ENCODE measurements at places on chromosomes 13 and 19. TPM values are rescaled to one million over a fixed set of nuclear protein-coding genes. Genes with fewer than 3 reads are reported as not detected.

HSD17B14 gene
- 43.1 TPM for total RNA-seq

ASF1B gene
- 19.1 TPM for total RNA-seq

TINCR gene
- 1.3 TPM for total RNA-seq

DOCK6 gene
- 75.6 TPM for total RNA-seq
